ENCODE measurements at places on chromosomes 13 and 19. TPM values are rescaled to one million over a fixed set of nuclear protein-coding genes. Genes with fewer than 3 reads are reported as not detected.

The PLPPR3 gene
- not detected for total RNA-seq

The RFPL4A gene
- not detected for total RNA-seq

The CEACAM1 gene
- total RNA-seq = 0.55 TPM

The TDRD12 gene
- 1.5 TPM for total RNA-seq

The C13orf46 gene
- 11.9 TPM for total RNA-seq

Measured in sigmoid colon (tissue), 7 donors.